ENCODE measurements at places on chromosomes 12 and 14.

DNA sequence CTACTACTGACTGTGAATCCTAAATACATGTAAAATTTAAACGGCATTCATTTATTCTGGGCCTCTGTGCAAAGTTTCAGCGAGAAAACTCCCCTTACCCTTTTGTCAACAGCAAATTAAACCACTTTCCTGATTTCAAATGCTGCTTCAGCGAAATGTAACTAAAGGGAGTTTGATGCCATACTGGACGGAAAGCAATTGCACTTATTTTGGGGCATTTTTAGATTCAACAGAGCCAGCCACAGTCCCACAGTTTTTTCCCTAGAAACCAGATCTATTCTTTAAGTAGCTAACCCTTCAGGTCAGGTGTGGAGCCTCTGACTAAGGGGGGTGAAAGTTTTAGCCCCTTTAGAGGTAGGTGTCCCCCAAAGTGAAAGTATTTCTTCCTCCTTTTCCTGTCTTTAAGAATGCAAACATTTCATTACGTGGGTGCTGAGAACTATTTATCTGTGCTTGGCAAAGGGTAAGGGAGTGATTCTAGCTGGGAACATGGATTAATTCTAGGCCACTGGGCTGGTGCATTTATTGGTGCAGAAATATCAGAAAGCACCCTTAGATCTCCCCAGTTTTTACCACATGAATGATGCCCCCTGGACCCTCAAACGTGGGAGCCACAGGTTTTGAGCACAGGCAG, 72.7 kb downstream of the SPTB start:
- DNase-seq: no peak

DNA sequence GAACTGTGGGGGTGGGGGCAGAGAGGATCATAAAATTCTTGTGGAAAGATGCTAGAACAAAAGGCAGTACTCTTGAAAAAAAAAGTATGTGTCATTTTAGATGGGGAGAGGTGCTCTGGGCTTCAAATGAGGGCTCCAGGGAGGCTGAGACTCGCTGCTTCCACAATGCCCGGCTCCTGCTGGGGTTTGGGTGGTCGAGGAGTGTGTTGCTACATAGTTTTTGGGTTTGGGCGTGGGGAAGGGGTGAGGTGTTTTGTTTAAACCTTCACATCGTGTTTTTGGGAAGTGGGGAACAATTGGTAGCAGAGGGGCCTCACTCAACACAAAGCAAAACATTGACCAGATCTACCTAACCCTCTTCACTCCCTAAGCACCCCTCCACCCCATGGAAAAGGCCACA, 8.1 kb downstream of the ISCA2 start:
- DNase-seq: no peak

- DNase-seq: no peak
Observed at GRCh38 chr12:106389151-106389550, 31.6 kb downstream of the POLR3B start.

DNA sequence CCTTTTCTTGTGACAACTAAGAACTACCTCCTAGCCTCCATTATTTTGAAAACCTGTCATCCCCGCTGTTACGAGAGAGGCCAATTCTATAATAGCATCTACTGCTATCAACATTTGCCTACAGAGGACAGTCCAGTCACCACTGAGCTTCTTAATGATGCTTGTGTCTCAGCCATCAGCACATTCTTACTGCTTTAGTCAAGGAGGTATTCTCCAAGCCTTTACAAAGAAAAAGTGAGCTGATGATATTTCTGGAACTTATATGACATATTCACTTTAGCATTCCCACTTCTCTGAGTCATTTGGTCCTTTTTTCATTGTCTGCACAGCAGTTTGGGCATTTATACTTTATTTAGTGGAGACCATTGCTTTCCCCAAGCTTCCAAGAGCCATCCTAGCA, 497.7 kb upstream of the RPL10L start:
- no peak for DNase-seq

DNA sequence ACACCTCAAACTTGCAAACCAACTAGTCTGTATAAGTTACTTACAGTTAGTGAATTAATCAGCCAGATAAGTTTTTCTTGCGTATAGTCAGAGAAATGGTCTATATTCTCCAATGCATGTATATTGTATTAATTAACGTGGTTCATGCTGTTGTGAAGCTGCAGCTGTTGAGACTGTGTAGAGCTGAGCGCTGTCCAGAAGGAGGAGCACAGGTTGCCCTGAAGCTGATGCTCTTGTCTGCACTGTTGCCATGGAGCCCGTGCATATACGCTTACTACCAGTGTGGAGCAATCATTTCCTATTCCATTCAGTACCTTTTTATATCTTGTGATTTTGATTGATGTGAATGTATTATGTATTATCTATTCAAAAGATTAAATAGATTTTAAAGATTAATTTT, 74.3 kb upstream of the ARID2 start:
- DNase-seq: peak; percentile 36

GRCh38 chr12:38516418-38516817, 199.8 kb downstream of the ALG10B start:
- no peak for DNase-seq

DNA sequence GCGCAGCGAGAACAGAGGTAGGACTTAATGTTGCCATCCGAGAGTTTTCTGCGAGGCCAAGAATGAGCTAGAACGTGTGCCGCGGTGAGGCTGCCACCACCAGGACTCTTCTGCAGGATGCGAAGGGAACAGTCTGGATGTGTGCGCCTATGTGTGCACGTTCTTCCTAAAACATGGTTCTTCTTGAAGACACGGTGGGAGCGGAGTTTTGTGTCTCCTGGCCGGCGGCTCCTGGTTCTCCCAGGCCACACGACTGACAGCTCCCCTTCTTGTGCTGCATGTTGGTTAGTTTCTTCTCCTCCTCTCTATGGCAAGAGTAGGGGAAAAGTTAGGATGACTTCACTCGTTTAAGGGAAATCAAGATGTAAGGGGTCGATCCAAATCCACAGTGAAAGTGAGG, 56.2 kb upstream of the CORO1C start:
- no peak for DNase-seq

Data from activated T-cell treated with anti-CD3 and anti-CD28 coated beads for 1 hour (primary cell).